ENCODE measurements at places on chromosomes 2 and 18.

- no peak for DNase-seq
Measured at GRCh38 chr2:233926806-233927205, 9.6 kb downstream of the TRPM8 start.

GRCh38 chr2:207423886-207424285, 105.9 kb upstream of the CREB1 start:
- DNase-seq: no peak

GRCh38 chr18:74869904-74870863, 272.5 kb downstream of the ZNF407 start:
- no peak for DNase-seq

- DNase-seq: no peak
Measured at GRCh38 chr2:237075749-237076599, 9.7 kb upstream of the COPS8 start.

DNA sequence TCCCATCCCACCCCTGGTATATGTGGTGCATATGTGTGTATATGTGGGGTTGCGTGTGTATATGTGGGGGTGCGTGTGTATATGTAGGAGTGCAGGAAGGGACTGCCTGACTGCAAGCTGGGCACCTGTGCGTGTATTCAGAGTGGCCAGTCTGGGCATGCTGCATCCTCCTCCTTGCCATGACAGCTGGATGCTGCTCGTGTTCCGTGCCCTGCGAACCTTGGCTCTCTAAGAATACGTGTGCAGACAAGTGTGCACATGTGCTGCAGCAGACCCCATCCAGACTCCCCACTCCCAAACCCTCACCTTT, 222.1 kb downstream of the CELF4 start:
- DNase-seq: no peak

- no peak for DNase-seq
Measured at GRCh38 chr18:63238693-63239075, 80.9 kb downstream of the BCL2 start.

DNA sequence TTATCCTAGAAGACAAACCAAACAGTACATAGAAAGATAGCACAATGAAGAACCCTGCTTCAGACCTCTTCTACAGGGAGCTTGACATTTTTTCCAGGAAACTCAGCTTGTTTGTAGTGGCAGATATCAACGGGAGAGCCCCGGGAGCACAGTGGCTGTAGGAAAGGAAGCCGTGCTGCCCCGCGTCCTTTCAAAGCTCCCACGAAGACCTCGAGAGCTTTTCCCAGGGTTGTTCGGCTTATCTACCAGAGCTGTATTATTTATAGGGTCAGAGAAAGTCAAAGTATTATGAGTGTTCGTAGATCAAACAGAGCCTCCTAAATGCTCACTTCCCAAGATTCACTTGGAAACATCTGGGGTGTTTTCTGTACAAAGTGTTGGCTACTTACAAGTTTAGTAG, 167.1 kb upstream of the COPS8 start:
- no peak for DNase-seq

GRCh38 chr2:53952519-53952918, 18.3 kb downstream of the PSME4 start:
- DNase-seq: no peak

- no peak for DNase-seq
Measured at GRCh38 chr2:184004289-184004947, 593.9 kb upstream of the ZNF804A start.

GRCh38 chr2:28313220-28313784, 79.4 kb upstream of the FOSL2 start:
- no peak for DNase-seq

- DNase-seq: no peak
Measured at GRCh38 chr2:241788572-241788971, 11.9 kb downstream of the GAL3ST2 start.

DNA sequence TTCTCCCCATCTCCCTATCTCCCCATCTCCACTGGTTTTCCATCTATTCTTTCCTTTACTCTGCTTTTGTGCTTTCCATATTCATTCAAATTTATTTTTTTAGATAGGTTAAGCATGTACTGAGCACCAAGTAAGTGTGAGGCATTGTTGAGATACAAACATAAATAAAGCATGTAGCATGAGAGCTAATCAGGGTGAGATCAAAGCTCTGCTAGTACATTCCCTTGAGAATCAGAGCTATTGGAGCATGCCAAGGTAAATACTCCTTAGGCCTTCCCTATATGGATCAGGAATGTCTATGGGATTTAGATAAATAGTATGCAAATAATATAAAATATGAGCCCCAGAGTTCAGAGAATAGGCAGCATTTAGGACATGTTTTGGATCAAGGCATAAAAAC, 25.3 kb downstream of the BABAM2 start:
- DNase-seq: no peak

DNA sequence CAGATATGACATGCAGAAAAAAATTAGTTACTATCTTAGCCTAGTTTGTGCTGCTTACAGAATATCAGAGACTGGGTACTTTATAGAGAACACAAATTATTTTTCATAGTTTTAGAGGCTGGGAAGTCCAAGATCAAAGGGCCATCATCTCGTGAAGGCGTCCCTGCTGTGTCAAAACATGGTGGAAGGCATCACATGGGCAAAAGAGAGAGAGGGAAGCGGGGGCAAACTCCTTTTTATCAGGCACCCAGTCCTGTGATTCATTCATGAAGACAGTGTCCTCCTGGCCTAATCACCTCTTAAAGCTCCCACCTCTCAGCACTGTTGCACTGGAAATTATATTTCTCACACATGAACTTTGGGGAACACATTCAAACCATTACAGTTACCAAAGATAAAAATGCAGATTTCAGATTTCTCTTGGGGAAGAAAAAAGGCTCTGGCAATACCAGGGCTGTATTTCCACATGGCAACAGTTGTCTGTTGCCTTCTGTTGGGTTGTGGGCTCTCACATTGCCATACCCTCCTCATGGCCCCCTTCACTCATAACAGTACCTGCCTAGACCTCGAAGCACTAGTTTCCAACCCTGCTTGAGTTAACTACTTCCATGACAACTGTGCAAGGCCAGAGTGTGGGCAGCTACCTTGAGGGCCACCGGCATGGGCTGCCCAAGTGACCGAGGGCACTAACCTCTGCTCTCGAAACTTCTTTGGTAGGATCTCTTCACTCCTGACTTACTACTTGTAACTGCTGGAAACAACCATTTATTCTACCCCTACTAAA, 2.7 kb upstream of the ACTR3 start:
- DNase-seq: no peak

DNA sequence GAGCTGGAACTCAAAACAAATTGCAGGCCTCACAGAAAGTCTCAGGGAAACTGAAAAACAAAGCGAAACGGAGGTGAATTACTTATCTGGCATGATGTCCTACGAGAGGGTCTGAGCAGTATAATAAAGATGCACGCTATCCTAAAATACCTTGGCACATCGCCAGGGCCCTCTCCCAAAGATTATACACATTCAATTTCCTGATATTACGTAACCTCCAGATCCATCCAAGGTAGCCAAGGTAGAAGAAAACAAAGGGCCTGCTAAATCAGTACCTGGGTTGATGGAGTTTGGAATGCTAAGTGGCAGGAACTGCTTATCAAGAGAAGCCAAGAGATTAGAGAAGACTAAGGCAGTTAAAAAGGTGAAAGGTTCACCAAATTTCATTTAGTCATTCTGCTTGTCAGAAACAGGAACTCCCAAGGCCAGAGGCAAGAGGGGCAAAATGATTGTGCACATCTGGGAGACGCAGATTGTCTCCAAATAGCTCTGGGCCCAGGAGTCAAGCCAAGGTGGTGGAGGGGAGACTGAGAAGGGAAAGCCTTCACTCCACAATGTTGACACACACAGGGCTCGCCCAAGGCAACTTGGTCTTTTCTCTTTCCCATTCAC, 236.8 kb upstream of the ATP5MC3 start:
- no peak for DNase-seq

- DNase-seq: no peak
Measured at GRCh38 chr2:209468846-209469245, 45.0 kb downstream of the MAP2 start.

DNA sequence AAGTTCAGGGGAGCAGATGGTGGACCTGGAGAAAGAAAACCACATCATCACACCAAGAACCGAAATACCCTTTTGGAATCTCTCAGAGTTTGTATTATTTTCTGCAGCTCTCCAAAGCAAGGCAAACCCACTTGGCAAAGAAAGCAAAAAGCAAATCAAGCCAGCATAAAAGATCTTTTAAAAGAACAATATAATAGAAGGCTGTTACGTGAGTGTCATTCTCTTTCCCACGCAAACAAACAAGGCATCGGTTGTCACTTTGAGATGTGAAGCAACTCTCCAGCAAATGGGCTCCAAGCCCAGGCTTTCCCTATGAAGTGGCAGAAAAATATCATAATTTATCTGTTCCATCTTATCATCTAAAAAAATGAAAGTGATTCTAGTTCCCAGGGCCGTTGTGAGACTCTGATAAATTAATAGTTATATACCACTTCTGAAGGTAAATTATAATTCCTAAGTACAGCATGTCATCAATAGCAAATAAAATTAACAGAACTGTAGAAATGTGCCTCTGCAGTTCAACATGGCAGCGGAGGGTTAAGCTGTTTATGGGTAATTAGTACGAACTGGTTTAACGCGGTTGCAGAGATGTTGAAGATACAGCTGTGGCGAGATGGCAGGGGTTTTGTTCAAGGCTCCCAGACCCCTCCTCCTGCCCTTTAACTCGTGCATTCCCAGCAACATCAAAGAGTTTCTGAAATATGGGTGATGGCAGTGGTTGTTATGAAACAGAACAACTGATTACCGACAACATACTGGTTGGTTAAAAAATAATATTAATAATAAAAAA, 89.2 kb downstream of the EPHA4 start:
- no peak for DNase-seq

GRCh38 chr2:72427022-72427861, 279.6 kb upstream of the CYP26B1 start:
- DNase-seq: no peak

GRCh38 chr2:127769587-127769986, 41.4 kb downstream of the WDR33 start:
- no peak for DNase-seq

GRCh38 chr2:126253669-126254068, 402.3 kb upstream of the GYPC start:
- no peak for DNase-seq

DNA sequence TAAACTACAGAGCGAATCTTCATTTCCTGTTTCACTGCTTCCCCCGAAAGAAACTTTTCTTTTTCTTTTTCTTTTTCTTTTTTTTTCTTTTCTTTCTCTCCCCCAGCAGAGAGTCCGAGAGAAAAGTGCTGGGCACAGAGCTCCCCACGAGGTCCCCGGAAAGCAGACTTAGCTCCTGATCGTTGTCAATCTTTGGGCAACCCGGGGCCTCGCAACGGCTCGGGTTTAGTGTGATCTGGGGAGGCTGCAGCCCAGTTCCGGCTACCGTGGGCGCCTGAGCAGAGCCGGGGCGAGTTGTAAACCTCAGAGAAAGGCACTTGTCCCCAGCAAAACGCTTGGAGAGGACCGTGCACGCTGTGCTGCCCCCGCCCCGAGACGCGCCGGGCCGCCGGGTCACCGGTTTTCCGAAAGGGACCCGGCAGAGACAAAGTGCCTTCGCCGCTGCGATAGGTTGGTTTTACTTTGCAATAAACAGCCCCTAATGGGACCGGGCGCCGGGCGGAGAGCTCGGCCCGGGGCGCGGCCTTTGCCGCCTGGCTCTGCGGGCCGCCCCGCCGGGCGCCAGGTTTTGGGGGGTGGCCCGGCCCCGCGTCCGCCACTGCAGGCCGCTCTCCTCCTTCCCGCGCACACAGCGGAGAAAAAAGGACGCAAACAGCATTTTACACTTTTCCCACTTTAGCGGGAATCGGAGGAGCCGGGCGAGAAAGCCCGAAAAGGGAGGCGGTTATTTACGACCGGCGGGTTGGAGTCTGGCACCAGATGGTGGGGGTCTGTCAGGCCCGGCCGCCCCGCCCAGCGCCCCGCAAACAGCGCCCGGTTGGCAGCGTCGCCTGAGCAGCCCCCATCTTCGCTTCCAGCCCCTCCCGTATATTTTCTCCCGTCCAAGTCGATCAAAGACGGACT, 136.0 kb downstream of the INSIG2 start:
- no peak for DNase-seq

DNA sequence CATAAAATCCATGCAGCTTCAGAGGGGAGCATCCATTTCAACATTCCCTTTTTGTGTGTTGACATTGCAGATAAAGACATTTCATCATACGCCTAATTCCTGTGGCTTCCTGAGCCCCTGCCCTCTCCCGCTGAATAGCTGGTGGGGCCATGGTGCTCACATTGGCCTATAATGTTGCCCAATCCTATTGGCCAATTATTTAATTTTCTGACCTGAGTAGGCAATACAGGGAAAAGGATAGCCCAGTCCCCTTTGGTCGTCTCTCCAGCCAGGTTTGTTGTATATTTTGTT, 163.8 kb upstream of the MYCN start:
- no peak for DNase-seq

- no peak for DNase-seq
Measured at GRCh38 chr18:37537868-37538525, 27.6 kb downstream of the CELF4 start.

DNA sequence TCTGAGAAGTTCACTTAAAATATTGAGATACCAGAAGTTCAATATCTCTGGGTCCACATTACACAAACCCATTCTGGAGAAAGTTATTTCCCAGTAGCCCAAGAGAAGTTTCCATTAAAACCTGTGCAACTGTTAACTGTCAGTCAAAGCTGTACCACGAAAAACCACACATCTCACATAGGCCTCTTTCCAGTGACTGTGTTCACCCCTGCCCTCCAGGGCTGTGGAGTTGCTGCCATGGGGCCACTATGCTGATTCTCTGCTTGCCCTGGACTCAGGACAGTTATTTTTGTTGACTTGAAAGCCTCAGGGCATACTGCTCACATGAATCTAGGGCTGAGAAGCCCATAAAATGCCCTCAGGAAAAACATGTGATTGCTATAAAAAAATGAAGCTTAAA, 153.8 kb downstream of the PIEZO2 start:
- no peak for DNase-seq

GRCh38 chr2:223100061-223100511, 48.1 kb downstream of the KCNE4 start:
- no peak for DNase-seq
